Renal cortical epithelial cell (primary cell): ENCODE measurements at places on chromosomes 3 and 15. TPM values are rescaled to one million over a fixed set of nuclear protein-coding genes. Genes with fewer than 3 reads are reported as not detected.
A peak's percentile ranks its signal among the peaks of the same experiment; 100 is the strongest.

GRCh38 chr15:62027263-62027565, 33.0 kb downstream of the VPS13C start:
- no peak for DNase-seq

DNA sequence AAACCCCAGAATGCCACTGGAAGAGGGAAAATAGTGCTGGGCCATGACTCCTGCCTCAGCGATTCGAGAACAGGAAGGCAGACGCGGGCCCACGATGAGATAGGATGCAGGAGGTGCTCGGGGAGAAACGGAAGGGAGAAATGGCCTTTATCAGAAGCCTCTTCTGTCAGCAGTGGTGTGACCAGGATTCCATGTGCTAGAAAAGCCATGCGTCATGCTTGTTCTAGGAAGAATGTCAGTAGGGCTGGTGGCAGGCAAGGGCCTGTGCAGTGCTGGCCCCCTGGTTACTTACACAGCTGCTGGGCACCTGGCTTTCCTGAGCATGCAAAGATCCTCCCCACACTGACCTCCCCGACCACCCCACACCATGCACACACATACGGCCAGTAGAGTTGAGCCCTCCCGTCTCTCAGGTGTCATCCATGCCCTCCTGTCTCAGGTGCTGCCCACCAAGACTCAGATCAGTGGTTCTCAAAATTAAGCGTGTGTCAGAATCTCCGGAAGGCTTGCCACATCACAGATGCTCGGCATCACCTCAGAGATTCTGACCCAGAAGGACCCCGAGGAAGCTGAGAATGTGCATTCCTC, 106.7 kb downstream of the ADAMTS17 start:
- no peak for DNase-seq

- DNase-seq, result no peak
Measured at GRCh38 chr3:31861826-31862225, 119.2 kb downstream of the OSBPL10 start.

GRCh38 chr3:7082244-7082643, 221.3 kb downstream of the GRM7 start:
- no peak for DNase-seq

- no peak for DNase-seq
Measured at GRCh38 chr3:121757087-121757811, 7.7 kb upstream of the GOLGB1 start.

- no peak for DNase-seq
Measured at GRCh38 chr3:158105119-158105709, 1.0 kb downstream of the SHOX2 start.

- no peak for DNase-seq
Measured at GRCh38 chr15:82952158-82953081, at the start of gene HOMER2. Gene HOMER2 (minus strand): TSS chr15:82952720. CDS start chr15:82952535, 185 bp downstream.

GRCh38 chr15:63915209-63915872, 81.6 kb upstream of the HERC1 start:
- peak; percentile 16 for DNase-seq

DNA sequence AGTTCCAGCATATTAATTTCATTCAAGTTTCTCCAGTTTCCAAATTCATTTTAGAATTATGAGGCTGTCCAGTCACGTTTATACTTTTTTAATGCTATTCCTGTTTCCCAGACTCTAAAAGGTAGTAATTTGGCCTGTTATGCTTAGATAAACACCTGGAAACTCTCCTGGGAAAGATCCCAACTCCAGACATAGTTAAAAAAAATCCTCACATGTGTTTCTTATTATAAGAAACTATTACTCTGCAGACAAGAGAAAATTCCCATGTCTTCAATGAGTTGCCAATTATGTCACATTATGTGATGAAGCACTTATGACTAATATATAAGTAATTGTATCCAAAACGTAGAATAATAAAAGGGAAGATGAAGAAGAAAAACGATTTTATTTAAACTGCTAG, 137.1 kb upstream of the TMC3 start:
- DNase-seq, result no peak

DNA sequence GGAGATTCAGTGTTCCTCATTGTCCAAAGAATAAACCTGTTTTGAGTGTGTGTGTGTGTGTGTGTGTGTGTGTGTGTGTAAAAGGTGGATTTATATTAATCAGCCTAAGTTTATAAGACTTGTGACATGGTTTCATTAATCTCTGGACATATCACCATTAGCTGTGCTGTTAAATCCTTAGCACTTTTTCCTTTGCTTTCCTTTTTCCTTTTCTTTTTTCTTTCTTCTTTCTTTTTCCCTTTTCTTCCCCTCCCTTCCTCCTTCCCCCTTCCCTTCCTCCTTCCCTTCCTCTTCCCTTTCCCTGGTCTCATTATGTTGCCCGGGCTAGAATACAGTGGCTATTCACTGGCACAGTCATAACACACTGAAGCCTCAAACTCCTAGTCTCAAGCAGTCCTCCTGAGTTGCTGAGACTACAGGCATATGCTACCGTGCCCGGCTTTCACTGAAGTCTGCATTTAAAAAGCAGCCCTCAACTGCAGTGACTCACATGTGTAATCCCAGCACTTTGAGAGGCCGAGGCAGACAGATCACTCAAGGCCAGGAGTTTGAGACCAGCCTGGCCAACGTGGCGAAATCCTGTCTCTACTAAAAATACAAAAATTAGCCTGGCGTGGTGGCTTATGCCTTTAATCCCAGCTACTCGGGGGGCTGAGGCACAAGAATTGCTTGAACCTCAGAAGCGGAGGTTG, 28.6 kb upstream of the ITPKA start:
- no peak for DNase-seq

DNA sequence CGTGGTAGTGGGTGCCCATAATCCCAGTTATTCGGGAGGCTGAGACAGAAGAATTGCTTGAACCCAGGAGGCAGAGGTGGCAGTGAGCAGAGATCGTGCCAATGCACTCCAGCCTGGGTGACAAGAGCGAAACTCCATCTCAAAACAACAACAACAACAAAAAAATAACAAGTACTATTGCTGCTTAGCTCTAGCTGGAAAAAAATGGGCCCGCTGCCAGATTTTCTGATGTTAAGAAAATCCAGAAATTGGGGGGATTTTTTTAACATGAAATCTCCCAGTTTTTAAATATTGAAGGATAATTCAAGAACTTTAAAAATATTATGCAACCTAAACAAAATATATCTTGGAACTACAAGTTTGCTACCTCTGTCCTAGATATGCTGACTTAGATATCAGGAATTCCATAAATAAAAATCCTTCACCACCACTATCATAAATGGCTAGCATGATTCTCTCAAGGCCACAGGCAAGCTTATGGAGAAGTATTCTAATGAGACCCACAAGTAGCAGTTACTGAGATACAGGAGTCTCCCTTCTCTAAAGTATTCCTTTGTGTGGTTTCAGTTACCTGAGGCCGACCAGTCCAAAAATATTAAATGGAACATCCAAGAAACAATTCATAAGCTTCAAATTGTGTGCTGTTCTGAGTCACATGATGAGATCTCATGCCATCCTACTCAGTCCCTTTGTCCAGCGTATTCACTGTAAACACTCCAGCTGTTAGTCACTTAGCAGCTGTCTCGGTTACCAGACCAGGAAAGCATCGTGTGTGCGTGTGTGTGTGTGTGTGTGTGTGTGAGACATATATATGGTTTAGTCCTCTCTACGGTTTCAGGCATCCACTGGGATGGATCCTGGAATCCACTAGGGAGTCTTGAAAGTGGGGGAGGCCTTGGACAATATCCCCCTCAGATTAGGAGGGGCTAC, 277.2 kb downstream of the TBL1XR1 start:
- no peak for DNase-seq

GRCh38 chr3:143786219-143787191, 61.8 kb downstream of the SLC9A9 start:
- DNase-seq, result no peak

DNA sequence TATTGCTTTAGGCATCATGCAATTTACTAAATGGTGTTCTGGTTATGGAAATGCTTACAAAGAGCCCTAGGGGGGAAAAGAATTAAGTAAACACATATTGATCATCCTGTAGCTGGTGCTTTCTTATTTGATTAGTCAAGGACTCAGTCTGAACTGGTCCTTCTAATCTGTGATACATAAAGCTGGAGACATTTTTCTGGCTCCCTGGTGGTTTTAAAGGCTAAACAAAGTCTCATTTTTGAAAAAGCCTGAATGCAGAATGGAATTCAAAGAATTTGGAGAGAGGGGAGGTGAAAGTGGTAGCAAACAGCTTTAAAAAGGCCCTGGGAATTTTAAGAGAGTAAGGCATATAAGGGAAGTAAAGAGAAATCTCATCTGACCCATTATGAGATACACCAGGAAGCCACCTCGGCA, 149.7 kb downstream of the RBMS3 start:
- peak; percentile 52 for DNase-seq

- no peak for DNase-seq
Measured at GRCh38 chr3:197368821-197369220, 70.4 kb upstream of the DLG1 start.

DNA sequence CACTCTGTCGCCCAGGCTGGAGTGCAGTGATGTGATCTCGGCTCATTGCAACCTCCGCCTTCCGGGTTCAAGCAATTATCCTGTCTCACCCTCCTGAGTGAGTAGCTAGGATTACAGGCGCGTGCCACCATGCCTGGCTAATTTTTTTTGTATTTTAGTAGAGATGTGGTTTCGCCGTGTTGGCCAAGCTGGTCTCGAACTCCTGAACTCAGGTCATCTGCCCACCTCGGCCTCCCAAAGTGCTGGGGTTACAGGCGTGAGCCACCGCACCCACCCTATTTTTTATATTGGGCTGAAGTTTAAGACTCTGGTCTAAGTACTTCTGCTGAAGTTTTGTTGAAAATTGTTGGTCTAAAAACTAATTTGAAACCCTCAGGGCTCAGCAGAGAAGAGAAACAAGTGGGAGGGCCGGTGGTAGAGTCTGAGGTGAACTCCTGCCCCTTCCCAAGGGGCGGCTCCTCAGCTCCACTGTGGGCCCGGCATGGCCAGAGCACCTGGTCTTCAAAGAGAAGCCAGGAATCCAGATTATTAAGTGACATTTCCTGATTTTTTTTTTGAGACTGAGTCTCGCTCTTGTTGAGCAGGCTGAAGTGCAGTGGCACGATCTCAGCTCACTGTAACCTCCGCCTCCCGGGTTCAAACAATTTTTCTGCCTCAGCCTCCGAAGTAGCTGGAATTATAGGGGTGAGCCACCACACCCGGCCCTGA, 4.0 kb downstream of the HDAC11 start:
- no peak for DNase-seq

DNA sequence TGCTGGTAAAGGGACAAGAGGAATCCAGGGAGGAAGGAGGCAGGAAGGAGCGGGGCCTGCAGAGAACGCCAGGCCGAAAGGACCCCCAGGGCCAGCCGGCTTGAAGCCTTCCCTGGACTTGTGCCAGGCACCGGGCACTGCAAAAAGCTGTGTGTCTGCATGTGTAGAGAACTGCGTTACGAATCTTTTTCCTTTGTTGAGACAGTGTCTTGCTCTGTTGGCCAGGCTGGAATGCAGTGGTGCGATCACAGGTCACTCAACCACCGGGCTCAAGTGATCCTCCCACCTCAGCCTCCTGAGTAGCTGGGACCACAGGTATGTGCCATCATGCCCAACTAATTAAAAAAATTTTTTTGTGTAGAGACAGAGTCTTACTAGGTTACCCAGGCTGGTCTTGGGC, 17.0 kb upstream of the MUC4 start:
- no peak for DNase-seq

- DNase-seq, result no peak
Measured at GRCh38 chr3:61780455-61781228, 219.3 kb downstream of the PTPRG start.

DNA sequence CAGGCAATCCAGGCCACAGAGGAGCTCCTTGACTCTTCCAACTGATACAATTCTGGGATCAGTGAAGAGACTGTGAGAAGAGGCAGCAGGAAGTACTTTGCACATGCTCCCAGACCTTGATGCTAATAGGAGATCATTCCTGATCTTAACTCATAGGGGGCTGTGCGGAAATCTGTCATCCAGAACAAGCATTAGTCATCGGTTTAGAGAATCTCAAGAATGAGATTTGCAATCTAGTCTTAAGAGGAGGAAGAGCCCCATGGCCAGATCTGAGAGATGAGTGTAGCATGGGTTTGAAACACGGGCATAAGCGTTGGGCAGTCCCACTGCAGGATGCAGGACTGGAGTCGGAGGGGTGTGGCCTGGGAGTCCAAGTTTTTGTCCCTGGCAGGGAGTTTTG, 1081.1 kb downstream of the NAALADL2 start:
- DNase-seq, result peak; percentile 50

DNA sequence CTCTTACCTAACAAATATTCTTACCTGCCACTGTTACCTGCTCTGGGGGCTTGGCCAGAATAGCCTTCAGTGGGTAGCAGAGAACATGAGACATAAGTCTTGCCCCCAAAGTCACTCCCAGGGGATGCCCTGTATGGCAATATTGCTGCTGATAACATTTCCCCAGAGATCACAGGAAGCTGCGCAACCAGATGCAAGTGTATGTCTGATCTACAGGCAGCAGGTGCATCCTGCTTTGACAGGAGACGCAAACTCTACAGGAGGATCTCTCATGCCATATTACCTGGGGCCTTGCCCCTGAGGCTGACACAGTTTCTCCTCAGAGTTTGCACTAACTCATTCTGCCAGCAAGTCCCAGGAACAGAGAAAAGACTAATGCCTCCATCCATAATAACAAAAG, 174.4 kb upstream of the LPP start:
- DNase-seq, result no peak

- DNase-seq, result no peak
Measured at GRCh38 chr3:128799653-128800052, 73.7 kb downstream of the RAB7A start.

- peak; percentile 95 for DNase-seq
Measured at GRCh38 chr3:127735767-127736693, 63.3 kb downstream of the ABTB1 start.

DNA sequence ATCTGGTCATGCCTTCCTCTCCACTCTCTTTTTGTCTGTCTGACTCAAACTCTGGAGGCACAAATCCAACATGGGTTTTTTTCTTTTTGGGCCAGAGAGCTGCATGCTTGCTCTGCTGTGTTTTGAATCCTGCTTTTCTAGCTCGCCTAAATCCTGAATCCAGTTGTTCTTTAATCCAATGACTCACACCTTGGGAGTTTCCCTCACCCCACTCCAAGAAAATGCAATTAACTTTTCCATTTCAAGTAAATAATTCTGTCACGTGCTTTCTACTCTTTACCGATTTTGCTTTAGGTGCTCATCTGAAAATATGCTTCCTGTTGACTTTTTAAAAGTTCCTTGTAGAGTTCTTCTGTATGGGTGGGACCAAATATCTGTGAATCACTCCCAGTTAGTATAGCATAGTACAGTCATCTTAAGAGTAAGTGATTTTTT, 47.6 kb downstream of the SLMAP start:
- peak; percentile 99 for DNase-seq

DNA sequence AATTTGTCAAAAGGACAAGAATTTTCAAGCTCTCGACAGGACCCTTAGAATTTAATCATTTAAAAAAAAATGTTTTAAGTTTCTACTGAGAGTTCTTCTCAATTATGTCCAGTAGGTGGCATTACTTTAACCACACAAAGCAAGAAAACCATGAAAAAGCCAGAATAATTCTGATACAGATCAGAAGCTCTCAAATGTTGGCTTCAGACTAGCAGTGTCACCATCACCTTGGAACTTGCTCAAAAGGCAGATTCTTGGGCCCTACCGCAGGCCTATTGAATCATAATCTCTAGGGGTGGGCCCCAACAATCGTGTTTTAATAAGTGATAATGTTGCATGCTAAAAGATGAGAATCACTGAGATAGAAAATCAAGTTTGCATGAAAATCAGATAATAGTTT, 99.5 kb upstream of the KCNMB2 start:
- DNase-seq, result peak; percentile 68

Gene CLDN18
- total RNA-seq, result not detected in 2 replicates

Gene CAPN3
- 0.35 and 3.6 TPM in 2 replicates for total RNA-seq

Gene C3orf52
- total RNA-seq, result 33.1 and 68.9 TPM in 2 replicates

Gene MME
- 5.7 and 7.3 TPM in 2 replicates for total RNA-seq

Gene GOLGA8K
- 0.40 TPM in 1 of 2 replicates, not detected in the other for total RNA-seq

Gene FSTL1
- 740 and 1,387 TPM in 2 replicates for total RNA-seq

Gene C3orf38
- total RNA-seq, result 26.7 and 35.3 TPM in 2 replicates

Gene HCN4
- 0.52 and 0.94 TPM in 2 replicates for total RNA-seq

Gene GOLGA8J
- 0.10 TPM in 1 of 2 replicates, not detected in the other for total RNA-seq

Gene EOMES
- not detected in 2 replicates for total RNA-seq
